Hematopoietic multipotent progenitor cell treated with erythropoietin and hydrocortisone succinate and interleukin-3 and kit ligand, for 15 days (in vitro differentiated cells): ENCODE measurements at places on chromosomes 7 and 10.

DNA sequence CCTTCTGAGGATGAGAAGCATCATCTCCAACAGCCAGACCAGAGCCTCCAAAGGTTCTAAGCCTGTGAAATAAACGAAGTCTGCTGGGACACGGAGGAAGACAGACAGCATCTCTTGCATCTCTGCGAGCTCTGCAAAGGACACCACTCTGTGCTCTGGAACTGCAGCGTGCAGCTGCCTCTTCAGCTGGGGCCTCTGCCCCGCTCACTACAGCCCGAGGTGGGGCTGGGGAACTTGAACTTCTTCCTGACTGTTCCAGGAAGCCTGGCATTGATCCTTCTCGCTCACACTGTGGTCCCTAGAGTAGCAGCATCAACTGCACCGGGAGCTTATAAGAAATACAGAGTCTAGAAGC, 163.3 kb downstream of the USP6NL start:
- DNase-seq = no peak

- no peak for DNase-seq
Measured at GRCh38 chr7:6621195-6622133, 6.1 kb downstream of the ZNF853 start.

DNA sequence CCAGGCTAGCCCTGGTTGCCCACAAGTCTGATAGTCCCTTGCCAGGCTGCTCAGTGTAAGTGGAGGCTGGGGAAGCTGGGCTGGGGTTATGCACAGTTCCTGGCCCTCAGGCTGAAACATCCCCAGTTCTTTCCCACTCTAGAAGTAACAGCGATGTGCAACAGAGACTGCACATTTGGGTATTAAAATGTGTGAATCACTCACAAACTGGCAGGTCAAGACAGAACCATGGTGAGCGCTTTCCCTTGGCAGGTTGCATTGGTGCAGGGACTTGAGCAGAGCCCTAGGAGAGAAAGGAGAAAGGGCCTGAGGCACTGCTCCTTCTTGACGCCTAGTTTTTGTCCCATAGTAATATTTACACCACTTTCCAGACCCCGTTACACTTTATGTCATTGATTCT, 56.1 kb upstream of the SLC35B4 start:
- DNase-seq = no peak

GRCh38 chr10:67004690-67005089, 78.9 kb downstream of the LRRTM3 start:
- no peak for DNase-seq

DNA sequence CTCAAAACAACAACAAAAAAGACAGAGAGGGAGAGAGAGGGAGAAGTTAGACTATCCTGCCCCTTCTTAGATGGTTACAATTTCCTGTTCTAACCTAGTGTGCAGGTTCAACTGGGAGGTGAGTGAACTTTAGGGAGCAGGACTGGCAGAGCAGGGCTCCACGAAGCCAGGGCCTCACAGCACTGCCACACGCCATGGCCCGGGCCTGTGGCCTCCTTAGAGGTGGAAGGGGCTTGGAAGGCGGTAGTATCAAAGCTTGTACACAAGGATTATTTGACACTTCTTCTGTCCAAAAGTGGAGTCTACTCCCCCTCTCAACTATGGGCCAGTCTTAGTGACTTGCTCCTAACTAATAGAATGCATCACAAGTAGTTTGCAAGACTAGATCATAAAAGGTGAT, 62.9 kb upstream of the TMEM72 start:
- no peak for DNase-seq

GRCh38 chr10:116833986-116834985, 15.0 kb upstream of the ENO4 start:
- no peak for DNase-seq

GRCh38 chr10:60367024-60367423, 22.7 kb downstream of the ANK3 start:
- DNase-seq = no peak

DNA sequence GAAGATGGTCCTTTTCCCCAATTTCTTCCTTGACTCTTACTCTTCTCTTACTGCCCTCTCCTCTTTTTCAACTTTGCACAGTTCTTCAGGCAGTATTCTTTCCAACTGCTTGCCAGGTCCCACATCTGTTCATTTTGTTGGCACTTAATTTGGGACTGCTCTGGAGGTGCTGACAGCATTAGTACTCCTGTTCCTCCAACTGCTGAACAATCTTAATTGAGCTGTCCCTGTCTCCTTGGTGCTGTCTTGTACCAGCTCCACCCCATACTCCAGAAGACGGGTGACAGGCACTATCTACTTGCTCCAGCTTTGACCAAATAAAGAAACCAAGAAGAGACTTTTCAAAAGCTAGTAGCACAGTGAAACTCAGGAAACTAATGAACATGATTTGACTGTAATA, 160.0 kb downstream of the PDE1C start:
- DNase-seq = no peak

DNA sequence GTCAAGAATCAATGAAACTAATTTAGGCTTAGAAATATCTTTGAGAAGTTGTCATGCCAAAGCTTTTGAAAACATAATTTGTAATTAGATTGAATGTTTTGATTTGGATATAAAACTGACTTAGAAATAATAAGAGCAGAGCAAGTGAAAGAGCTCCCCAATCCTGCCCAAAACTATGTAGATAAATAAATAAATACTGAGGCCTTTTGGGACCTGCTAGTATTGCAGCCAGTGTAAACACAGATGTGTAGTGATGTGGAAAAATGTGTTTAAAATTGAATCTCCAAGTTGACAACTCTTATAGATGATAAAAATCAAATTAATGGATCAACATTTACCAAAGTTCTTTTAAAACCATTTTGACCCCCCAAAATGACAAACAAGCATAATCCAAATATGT, 896.1 kb downstream of the CNTNAP2 start:
- DNase-seq = no peak

DNA sequence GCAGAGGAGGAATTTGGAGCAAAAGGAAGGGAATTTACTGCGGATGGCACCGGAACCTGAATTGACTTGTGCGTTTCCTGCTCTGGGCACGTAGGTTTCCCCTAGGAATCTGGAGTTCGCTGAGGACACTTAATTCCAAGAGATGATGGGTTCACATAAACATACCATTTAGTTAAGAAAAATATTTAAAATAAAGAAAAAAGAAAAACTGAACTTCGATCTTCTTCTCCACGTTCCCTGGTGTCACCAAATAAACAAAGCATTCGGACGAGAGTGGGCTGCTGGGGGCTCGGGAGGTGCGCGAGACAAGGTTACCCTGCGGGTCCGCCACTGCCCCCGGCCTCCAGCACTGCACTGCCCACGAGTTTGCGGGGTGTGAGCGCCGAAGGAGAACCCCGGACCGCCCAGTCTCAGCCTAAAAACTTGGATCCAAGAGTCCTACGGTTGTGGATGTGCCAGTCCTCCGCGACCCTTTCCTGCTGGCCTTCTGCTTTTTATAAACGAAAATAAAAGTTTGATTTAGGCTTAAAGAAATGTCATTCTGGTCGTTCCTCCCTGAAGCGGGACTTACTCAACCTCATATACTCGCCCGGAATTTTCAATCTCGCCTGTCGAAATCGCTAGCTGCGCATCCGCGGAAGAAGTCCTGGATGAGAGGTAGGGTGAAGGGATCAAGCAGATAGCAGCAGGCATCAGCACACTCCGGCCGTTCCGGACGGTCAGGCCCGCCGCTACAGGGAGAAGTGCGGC, 30.3 kb downstream of the SKIDA1 start:
- DNase-seq = no peak

DNA sequence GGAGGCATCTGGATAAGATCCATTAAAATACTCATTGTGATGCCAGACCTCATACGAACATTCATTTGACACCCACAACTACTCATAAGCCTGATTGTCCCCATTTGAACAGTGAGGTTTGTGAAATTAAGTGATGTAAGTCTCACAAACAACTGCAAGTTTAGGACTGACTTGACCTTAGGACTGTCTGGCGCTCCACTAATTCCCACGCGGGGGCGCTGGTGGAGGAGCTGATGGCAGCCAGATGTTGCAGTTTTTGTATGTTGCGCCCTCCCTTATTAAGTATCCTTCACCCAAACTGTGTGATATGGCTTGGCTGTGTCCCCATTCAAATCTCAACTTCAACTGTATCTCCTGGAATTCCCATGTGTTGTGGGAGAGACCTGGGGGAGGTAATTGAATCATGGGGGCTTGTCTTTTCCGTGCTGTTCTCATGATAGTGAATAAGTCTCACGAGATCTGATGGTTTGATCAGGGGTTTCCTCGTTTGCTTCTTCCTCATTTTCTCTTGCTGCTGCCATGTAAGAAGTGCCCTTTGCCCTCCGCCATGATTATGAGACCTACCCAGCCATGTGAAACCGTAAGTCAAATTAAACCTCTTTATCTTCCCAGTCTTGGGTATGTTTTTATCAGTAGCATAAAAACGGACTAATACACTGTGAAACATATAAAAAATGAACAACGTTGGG, 20.3 kb upstream of the TIAL1 start:
- DNase-seq = no peak

GRCh38 chr10:102245082-102245931, at the start of gene GBF1:
TSS of gene GBF1 (plus strand) at chr10:102245532. CDS start at chr10:102258939, 13,407 bp downstream.
- peak; percentile 100 for DNase-seq

- DNase-seq = peak; percentile 73
Measured at GRCh38 chr7:157337316-157338149, 729 bp downstream of the DNAJB6 start.
